Putamen (tissue), 1 donor: ENCODE measurements at places on chromosomes 11 and 22.
A peak's percentile ranks its signal among the peaks of the same experiment; 100 is the strongest.

- no peak for DNase-seq
Observed at GRCh38 chr11:64746486-64746885, 2.5 kb upstream of the RASGRP2 start.

DNA sequence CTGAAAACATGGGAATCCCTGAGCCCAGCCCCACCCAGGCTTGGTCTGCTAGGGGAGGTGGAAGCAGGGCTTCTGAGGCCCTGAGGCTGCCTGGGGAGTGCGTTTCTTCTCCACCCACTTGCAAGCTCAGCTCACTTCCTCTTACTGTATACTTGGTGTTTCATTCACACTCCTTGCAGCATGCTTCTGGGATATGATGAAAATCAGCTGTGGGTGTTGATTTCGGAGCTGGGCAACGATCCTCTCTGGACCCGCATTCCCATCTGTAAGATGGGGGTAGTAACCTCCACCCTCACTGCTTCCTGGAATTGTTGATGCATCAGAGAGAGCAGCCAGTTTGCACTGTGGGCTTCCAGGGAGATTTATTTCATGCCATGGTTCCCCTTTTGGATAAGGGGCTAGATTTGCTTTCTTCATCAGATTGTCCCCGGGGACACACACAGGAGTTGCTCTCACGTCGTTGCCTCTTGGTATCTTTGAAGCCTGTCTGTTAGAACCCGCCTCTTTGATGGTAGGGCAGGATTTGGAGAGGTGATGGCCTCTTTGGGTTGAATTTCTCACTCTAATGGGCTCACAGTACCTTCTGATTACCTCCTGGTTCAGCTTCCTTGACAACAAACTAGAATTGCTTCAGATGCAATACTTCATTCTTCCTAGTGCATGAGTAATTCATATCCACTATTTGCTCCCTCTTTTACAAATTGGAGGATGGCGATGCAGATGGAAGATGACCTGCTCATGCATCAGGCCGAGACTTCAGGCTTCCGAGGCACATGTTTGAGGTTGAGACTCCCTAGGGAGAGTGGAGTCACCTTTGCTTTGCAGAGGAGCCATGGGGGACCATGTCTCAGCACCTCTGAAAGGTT, 40.4 kb downstream of the BCR start:
- DNase-seq: no peak

- DNase-seq: no peak
Observed at GRCh38 chr11:105968021-105968697, 53.9 kb downstream of the MSANTD4 start.

- DNase-seq: no peak
Observed at GRCh38 chr11:127678631-127679030, 678.1 kb upstream of the KIRREL3 start.

GRCh38 chr11:59273373-59273841, 60.7 kb upstream of the MPEG1 start:
- no peak for DNase-seq

GRCh38 chr11:24949406-24949805, 452.6 kb downstream of the LUZP2 start:
- DNase-seq: no peak

DNA sequence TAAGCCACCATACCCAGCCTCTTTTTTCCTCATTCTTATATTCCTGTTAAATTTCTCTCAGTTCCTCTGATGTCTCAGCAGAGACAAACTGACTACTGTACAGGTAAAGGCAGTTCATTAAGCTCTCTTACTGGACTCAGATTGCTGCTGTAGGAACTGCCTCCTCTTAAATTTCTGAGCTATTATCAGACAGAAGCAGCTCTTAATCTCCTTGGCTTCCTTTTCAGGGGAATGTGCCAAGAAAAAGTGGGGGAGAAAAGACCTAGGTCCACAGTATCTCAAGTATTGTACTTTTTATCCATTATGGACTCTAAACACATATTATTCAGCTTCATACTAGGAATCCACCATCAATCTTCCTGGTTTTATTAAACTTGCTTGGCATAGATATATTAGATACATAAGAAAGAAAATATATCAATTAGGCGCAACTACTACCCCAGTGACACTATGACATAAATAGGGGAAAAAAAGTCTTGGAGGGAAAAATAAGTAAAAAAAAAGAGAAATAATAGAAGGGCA, 26.1 kb downstream of the MRTFA start:
- no peak for DNase-seq

GRCh38 chr11:95426823-95427462, 195.9 kb upstream of the SESN3 start:
- DNase-seq: no peak

- DNase-seq: no peak
Observed at GRCh38 chr11:8615291-8616032, 21.4 kb upstream of the STK33 start.

DNA sequence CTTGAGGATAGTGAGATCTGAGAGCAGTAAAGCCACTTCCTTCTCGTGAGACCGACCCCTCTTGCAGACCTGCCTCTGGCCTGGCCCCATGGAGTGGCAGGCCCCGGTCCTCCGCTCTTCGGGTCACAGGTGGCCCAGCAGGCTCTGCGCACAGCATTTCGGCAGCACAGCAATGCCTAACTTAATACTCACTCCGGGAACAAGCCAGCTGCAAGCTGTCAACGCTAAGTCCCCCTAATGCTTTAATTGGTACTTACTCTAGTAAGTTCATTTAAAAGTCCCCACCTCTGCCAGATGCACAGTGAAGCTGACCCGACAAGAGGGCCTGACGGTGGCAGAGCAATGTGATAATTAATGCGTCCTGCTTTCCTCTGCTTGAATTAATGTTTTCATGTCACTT, 349.3 kb upstream of the B3GAT1 start:
- DNase-seq: no peak

DNA sequence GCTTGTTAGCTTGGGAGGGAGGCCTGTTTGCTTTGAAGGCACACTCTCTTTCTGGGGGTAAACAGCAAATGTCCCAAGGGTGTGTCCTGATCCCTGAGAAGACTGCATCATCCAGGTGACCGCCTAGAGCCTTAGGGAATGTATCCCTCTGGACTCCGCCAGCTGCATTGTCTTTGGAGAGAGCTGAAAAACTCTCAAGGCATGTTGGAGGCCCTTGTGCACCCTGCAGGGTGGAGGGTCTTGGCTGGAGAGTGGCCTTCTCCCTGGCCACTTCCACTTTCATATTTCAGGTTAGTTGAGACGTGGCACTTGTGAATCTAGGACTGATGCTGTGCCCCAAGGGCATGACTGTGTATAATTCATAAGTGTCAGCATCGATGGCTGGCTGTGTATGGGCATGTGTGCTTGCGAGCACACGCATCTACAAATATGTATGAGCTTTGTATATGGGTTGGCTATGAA, 70.6 kb downstream of the ZBTB16 start:
- DNase-seq: no peak

DNA sequence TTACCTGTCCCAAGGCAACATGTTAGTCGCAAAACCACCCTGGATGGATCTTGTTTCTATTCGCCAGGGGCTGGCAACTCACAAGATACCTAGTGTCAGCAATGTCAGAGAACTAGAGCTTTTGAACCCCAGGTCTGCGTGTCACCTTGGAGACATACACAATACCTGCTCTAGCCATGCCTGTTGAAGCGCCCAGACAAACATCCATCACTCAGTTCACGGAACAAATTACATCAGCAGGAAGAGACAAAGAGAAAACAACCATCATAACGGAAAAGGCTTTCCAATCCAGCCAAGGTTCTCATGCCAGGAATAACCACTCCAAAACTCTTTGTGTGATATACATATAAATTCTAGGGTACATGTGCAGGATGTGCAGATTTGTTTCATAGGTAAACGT, 2.2 kb downstream of the CD59 start:
- DNase-seq: no peak

- no peak for DNase-seq
Observed at GRCh38 chr11:123251657-123252344, 56.8 kb upstream of the CLMP start.

GRCh38 chr11:118918128-118918685, 7.5 kb downstream of the BCL9L start:
- no peak for DNase-seq

- DNase-seq: peak; percentile 63
Observed at GRCh38 chr11:131064373-131064991, 148.2 kb upstream of the SNX19 start.

- no peak for DNase-seq
Observed at GRCh38 chr11:95547976-95548375, 241.6 kb downstream of the FAM76B start.

DNA sequence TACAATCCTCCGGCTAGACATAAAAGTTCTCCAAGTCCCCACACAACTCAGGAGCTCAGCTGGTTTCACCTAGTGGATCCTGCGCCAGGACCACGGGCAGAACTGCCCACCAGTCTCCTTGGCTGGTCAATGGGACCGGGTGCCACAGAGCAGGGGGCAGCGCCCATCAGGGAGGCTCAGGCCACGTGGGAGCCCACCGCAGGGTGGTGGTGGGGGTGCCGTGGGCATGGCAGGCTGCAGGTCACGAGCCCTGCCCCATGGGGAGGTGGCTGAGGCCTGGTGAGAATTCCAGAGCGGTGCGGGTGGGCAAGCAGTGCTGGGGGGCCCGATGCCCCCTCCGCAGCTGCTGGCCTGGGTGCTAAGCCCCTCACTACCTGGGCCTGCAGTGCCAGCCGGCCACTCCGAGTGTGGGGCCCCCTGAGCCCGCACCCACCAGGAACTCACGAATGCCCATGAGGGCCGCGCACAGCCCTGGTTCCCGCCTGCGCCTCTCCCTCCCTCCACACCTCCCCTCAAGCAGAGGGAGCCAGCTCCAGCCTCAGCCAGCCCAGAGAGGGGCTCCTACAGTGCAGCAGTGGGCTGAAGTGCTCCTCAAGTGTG, 1091.9 kb upstream of the TENM4 start:
- no peak for DNase-seq

DNA sequence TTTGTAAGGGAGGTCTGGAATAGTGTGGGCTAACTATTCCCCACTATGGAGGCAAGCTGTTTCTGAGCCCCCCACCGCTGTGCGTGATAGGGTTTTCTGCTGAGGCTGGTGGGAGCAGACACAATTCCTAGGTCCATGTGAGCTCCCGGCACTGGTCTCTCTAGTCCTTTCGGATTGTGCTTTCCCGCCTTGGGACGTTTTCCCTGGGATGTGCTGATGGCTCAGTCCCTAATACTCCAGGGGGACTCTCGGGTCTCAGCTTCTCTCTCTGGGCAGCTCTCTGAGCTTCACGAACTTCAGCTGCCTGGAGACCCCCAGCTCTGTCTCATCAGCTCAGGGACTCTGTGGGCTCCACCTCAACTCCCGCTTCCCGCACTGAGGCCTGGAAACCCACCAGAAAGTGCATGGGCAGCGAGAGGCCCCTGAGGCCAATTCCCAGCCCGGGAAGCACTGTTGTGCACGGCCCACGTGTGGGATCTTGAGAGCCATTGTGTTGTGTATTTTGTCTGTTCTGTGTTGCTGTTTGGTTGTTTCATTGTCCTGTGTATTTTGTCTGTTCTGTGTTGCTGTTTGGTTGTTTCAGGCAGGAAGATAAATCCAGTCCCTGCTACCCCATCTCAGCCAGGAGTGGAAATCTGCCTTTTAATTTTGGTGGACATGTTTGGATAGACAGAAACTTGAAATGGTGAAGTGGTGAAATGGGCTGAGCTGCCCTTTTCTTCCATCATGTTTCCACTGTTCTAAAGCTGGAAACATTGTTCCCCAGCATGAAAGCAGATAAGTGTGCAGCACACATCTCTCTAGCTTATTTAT, 12.7 kb upstream of the TNNT3 start:
- DNase-seq: no peak

GRCh38 chr11:70030412-70030811, 47.7 kb upstream of the ANO1 start:
- no peak for DNase-seq

- no peak for DNase-seq
Observed at GRCh38 chr22:35275580-35275979, 18.3 kb downstream of the HMGXB4 start.

- no peak for DNase-seq
Observed at GRCh38 chr11:115720602-115721245, 216.5 kb upstream of the CADM1 start.

DNA sequence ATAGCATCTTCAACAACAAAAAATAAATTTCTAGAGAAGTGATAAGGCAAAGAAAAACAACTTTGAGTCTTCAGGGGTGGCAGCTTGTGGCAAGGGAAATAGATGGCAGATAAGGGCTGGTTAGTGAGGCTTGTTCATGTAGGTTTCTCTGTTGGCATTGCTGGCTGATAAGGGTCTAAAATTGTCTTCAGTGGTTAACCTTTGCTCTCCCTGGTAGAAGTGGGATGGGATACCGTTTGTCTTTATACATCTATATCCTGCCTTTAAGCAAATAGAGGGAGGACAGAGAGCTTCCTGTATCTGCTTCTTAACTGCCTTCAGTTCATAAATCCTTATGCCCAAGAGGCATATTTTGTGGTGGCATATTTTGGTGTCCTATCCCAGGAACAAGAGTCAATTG, 57.1 kb downstream of the TRAF6 start:
- no peak for DNase-seq

DNA sequence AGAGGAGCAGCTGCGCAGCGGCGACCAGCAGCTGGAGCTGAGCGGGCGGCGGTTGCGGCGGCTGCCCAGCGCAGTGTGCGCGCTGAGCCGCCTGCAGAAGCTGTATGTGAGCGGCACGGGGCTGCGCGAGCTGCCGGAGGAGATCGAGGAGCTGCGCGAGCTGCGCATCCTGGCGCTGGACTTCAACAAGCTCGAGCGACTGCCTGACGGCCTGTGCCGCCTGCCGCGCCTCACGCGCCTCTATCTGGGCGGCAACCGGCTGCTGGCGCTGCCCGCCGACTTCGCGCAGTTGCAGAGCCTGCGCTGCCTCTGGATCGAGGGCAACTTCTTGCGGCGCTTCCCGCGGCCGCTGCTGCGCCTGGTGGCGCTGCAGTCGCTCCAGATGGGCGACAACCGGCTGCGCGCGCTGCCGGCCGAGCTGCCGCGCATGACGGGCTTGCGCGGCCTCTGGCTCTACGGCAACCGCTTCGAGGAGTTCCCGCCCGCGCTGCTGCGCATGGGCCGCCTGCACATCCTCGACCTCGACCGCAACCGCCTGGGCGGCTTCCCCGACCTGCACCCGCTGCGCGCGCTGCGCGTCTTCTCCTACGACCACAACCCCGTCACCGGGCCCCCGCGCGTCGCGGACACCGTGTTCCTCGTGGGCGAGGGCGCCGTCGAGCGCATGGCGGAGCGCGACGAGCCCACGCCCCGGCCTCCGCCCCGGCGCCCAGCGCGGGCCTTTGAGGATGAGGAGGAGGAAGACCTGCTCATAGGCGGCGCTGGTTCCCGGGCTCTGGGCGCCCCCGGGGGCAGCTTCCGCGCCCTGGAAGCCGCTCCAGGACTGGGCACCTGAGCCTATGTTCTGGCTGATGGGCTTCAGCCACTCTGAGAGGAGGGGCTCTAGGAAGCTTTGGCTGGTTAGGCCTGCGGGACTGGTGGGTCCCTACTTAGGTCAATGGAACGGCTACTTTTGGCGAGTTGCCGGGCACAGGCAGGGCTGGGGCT, 787 bp downstream of the LRRC10B start:
- DNase-seq: peak; percentile 55
